ENCODE measurements at places on chromosomes 5 and 9. TPM values are rescaled to one million over a fixed set of nuclear protein-coding genes. Genes with fewer than 3 reads are reported as not detected.

GRCh38 chr5:143494595-143494994, 91.1 kb upstream of the NR3C1 start:
- no peak for DNase-seq

QSOX2 gene
- total RNA-seq: 20.1 TPM

DNA sequence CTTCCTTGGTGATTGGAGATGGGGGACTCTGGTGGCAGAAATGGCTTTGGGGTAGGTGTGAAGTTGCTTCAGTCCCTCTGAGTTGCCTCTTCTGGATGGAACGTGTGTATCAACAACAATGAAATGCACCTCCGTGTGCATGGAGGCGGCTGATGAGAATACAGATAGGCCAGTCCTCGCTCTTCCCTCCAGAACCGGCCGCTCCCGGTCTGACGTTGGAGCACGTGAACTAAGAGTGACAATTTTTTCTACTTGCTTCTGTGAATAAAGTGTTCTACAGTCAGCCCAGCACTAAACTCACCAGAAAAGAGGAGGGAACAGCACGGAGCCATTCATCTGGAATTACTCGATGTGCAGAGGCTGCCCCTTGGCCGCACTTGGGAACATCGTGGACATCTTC, 90.7 kb downstream of the ANKRD33B start:
- no peak for DNase-seq

FLT4 gene
- total RNA-seq: not detected

- DNase-seq: no peak
These were observed 187.4 kb downstream of the FBXL7 start for GRCh38 chr5:15687401-15687800.

RAB3C gene
- 0.02 TPM for total RNA-seq

CXCL14 gene
- total RNA-seq: 0.62 TPM

DNA sequence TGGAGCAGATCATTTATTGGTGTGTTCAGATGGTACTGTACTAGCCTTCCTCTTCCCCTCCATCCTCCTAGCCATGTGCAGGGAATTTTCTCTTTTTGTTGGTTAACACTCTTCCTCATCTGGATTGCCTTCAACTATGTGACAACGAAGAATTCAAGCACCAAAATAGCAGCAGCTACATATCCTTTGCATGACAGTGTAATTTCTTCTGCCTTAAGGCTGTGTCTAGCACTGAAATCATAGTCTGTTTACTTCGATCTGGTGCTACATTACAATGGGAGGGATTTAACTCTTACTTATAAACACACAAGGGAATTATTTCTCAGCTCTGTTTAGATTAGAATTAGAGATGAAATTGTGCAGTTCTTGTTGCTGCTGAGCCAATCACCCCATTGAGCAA, 260.4 kb downstream of the ARL15 start:
- peak; percentile 54 for DNase-seq

DNA sequence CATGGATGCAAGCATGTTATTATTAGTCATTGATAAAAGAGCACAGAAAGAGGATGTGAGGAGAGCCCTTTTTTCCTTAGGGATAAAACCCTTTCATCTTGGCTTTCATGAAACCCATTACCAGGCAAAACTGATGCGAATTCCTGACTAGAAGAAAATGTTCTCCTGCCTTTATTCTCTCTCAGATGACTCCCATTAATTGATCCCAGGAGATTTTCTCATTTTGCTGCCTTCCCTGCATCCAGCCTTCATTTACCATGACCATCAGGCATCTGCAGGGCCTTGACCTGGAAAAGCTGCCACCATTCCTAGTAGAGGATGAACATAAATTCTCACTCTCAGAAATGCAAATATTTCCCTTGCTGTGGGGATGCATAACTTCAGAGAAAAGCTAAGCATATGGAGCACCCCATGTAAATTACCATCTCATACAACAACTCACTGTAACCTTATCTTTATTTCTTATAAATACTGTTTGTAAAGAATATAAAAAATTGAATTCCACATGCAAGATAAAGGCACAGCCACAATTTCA, 176.5 kb downstream of the PDE4D start:
- no peak for DNase-seq

GRCh38 chr5:1196562-1196961, 4.8 kb upstream of the SLC6A19 start:
- no peak for DNase-seq

GRCh38 chr5:79929095-79929494, 62.0 kb downstream of the MTX3 start:
- no peak for DNase-seq

DNA sequence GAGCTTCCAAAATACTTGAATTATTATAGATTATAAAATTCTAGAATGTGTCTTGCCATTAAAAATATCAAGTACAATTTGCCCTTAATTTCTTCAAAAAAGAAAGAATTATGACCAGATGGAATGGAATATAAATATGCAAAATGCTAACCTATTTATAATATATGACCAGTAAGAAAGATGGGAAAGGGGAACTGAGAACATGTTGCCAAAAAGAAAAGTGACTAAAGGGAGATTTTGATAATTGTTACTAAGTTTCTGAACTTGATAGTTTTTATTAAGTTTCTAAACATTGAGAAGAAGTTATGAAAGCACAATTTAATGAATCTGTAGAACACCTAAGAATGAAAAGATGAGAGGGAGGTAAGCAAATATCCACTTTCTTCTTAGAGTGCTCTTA, 188.4 kb upstream of the NR4A3 start:
- no peak for DNase-seq

DNA sequence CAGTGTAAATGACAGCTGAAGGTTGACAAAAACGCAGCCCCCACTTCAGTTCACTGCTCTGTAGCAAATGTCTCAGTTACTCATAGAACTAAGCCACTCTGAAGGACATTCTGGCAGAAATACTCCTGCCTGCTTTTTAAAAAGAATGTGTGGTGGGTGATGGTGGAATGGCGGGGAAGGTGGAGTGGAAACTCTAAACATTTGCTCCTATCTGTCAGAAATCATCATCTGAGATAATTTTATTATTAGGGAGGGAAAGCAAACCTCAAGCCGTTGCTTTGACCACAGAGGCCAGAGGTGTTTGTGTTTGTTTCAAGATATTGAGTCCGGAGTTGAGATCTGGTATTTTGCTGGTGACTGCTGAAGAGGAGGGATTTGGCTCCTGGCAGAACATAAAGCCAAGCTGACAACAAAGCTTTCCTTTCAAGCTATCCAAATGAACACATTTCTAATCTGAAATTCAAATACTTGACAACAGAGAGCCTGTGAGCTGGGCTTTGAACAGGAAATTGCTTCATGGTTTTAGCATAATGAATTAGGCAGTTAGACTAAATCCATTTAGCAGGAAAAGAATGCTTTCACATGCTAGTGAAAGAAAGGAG, 362.7 kb downstream of the CSNK1G3 start:
- peak; percentile 67 for DNase-seq

NSD1 gene
- total RNA-seq: 17.7 TPM

GRCh38 chr9:126147936-126148870, 178.4 kb upstream of the MVB12B start:
- DNase-seq: no peak

LVRN gene
- not detected for total RNA-seq

GIN1 gene
- 7.6 TPM for total RNA-seq

GRCh38 chr9:88533951-88534455, 975 bp upstream of the NXNL2 start:
- no peak for DNase-seq

GRCh38 chr5:54760182-54760935, 225.0 kb downstream of the ESM1 start:
- no peak for DNase-seq

SLC6A19 gene
- not detected for total RNA-seq

DNA sequence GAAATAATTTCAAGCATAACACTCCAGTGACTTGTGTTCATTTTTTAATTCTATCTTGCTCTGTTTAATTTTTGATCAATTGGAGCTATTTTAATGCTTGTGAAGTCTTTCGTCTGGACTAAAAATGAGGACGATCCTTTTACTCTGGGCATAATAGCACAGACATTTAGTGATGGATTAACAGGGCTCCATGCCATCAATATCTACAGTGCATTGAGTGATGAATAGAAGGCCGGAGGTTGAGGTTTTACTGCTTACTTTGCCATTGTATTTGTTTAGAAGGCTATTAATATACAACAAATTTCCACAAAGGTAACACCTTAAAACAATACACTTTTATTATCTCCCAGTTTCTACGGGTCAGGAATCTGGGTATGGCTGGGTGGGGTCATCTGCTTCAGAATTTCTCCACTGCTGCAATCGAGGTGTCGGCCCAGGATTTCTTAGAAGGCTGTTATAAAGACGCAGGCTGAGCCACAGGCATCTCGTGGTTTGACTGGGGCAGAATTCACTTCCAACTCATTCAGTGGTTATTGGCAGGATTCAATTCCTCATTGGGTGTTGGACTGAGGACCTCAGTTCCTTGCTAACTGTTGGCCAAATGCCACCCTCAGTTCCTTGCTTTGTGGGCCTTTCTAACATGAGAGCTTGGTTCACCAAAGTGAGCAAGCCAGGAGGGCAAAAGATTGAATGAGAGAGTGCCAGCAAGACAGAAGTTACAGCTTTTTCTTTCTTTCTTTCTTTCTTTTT, 265.4 kb upstream of the VLDLR start:
- DNase-seq: peak; percentile 32

GRCh38 chr9:73118898-73119554, 32.6 kb upstream of the ANXA1 start:
- peak; percentile 94 for DNase-seq

ANKRD34B gene
- total RNA-seq: not detected

SPATA31D4 gene
- total RNA-seq: not detected

- no peak for DNase-seq
These were observed 27.5 kb downstream of the ASS1 start for GRCh38 chr9:130472184-130472705.

DNA sequence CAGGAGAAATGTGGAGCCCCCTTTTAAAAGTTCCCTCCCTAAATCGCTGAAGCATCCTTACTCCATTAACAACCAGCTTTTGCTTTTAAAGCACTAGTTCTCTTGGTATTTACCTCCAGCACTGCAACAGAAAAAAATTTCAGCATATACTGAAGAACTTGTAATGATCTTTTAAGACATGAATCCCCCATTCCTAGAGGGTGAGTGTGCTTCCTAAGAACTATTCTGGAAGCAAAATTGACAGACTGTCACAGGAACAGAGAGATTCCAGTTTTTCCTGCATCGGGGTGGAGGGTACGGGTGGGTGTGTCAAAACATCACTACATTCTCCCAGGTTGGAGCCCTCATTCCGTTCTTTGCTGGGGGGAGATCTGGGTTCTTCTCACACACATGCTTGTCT, 151.9 kb downstream of the EBF1 start:
- DNase-seq: no peak

DNA sequence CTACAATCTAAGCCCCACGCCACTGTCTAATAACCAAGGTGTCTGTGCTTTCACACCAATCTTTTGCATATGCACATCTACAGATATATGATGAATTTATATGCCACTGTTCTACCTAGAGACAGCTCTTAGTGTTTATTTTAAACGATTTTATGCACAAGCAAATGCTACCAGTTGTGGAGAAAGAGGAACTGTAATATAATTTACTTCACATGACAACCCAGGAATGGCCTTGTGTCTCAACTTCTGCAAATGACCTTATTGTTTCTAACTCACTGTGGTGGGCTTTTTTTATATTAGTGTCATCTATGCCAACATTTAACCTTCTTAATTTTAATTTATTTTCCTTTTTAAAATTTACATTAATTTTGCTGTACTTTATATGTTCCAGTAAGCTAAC, 531.1 kb upstream of the TLE4 start:
- DNase-seq: no peak

PCDHB12 gene
- total RNA-seq: 2.6 TPM

GRCh38 chr5:153969563-153969895, 69.2 kb downstream of the FAM114A2 start:
- DNase-seq: no peak

DNA sequence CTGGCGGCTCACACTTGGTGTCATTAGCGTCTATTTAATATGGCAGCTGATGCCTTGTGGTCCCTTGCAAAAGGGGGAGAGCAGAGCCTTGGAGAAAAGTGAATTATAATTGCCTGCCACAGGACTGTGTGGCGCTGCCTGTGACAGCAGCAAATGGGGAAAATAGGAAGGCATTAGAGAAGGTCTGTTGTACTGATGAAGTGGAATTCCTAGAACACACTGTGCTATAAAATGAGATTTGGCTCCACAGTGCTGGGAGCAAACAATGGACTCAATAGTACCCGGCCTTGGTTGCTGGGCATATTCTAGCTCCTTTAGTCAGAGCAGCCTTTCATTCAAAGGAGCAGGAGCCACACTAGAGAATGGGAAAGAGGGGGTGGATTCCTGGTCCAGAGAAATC, 21.3 kb downstream of the SEMA6A start:
- no peak for DNase-seq

DNA sequence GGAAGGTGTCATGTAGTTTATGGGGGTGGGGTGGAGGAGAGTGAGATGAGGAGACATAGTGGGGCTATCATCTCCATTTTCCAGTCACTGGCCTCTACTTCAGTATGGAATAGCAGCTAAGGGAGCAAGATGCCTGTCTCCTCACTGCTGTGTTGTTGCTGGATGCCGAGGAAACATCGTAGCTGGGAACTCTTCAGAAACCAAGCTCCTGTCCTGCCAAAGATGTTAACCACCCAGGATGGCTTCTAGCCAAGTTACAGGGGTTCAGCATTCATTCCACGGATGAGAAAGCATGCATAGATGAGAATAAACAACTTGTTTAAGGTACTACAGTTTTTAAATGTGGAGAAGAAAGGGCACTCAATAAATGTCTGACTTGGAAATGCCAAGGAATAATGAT, 226.5 kb downstream of the ASTN2 start:
- no peak for DNase-seq

- DNase-seq: peak; percentile 62
These were observed 11.3 kb upstream of the GRHPR start for GRCh38 chr9:37410969-37411785.

GRCh38 chr9:7534211-7534935, 265.2 kb downstream of the DMAC1 start:
- DNase-seq: no peak
